T-helper 17 cell (primary cell): ENCODE measurements at places on chromosomes 12 and 14.

DNA sequence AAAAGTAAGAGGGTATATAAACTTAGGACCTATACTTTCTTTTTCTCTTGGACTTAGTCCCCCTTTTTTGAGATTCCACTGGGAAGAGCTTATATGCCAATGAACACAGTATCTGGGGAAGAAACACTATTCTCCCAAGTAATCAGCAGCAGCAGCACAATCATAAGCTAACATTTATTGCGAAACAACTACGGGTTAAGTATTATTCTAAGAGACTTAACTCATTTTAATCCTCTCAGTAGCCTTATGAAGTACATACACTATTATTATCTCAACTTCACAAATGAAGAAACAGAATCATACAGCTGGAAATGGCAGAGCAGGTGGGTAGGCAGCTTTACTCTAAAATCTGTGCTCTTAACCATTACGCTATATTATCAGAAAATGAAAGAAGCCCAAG lies 27.9 kb downstream of the BAZ2A start:
- H3K4me3 ChIP-seq = no peak overlapping the region
- H3K27me3 ChIP-seq = no peaks in the 10 kb centered on the region
- peaks cover 19% of the 10 kb centered on the region for H3K36me3 ChIP-seq
- H3K27ac ChIP-seq = peak overlapping the region; percentile 37
- peaks cover 9% of the 10 kb centered on the region for H3K4me1 ChIP-seq
- no peak for DNase-seq

- no peaks in the 10 kb centered on the region for H3K27me3 ChIP-seq
- no peaks in the 10 kb centered on the region for H3K4me1 ChIP-seq
- DNase-seq = no peak
- no peak overlapping the region for H3K27ac ChIP-seq
- H3K4me3 ChIP-seq = no peak overlapping the region
- H3K36me3 ChIP-seq = no peaks in the 10 kb centered on the region
These were observed 291.1 kb downstream of the DIO2 start for GRCh38 chr14:79920180-79920692.

GRCh38 chr14:104436047-104436591 lies 143.4 kb upstream of the C14orf180 start:
- peaks cover 4% of the 10 kb centered on the region for H3K27me3 ChIP-seq
- DNase-seq = no peak
- H3K36me3 ChIP-seq = no peaks in the 10 kb centered on the region
- H3K4me1 ChIP-seq = peaks cover 3% of the 10 kb centered on the region
- H3K27ac ChIP-seq = no peak overlapping the region

- no peaks in the 10 kb centered on the region for H3K36me3 ChIP-seq
- no peaks in the 10 kb centered on the region for H3K4me1 ChIP-seq
- peaks cover 46% of the 10 kb centered on the region for H3K27me3 ChIP-seq
- H3K27ac ChIP-seq = no peak overlapping the region
- H3K4me3 ChIP-seq = no peak overlapping the region
- DNase-seq = no peak
These were observed 73.7 kb downstream of the PRIMA1 start for GRCh38 chr14:93714605-93715004.

- no peaks in the 10 kb centered on the region for H3K4me1 ChIP-seq
- H3K27ac ChIP-seq = no peak overlapping the region
- no peaks in the 10 kb centered on the region for H3K27me3 ChIP-seq
- no peak for DNase-seq
- no peak overlapping the region for H3K4me3 ChIP-seq
- H3K36me3 ChIP-seq = peaks cover 2% of the 10 kb centered on the region
These were observed 434.6 kb upstream of the RGS6 start for GRCh38 chr14:71497645-71498086.

DNA sequence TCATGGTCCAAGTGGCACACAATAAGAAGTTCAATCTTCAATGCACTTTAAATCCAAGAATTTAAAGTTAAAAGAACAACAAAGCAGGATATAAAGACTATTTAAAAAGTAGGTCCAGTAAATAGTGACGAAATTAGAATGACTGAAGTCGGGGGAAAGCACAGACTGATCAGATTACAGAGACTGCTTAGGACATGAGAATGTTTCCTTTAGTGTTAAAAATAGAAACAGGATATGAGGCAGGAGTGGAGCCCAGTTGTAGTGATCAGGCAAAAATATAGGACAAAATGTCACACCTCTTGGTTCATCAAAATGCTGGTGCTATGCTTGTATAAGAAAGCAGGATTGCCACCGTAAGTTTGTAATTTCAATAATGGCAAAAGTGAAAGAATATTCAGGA lies 52.2 kb upstream of the CD163 start:
- H3K4me3 ChIP-seq = no peak overlapping the region
- H3K36me3 ChIP-seq = no peaks in the 10 kb centered on the region
- H3K27me3 ChIP-seq = peaks cover 35% of the 10 kb centered on the region
- H3K27ac ChIP-seq = no peak overlapping the region
- H3K4me1 ChIP-seq = peaks cover 3% of the 10 kb centered on the region

DNA sequence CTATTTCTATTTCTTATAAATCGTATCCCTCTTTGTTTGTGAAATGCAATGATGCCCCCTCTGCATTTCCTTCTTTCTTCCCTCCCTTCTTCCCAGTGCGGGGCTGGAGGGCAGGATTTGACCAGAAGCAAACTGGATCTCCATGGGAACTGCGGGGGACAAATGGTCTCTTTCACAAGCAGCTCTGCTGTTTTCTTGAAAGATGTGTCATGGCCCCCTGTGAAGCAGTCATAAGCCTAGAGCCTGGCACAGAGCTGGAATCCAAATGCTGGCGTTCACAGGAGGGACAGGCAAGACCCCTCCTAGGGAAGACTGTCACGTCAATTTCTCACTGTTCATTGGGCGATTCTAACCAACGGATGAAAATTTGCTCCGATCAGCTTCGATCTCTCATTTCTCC lies 203.5 kb upstream of the NOS1 start:
- H3K27ac ChIP-seq = no peak overlapping the region
- DNase-seq = no peak
- H3K36me3 ChIP-seq = no peaks in the 10 kb centered on the region
- H3K4me3 ChIP-seq = no peak overlapping the region
- H3K27me3 ChIP-seq = no peaks in the 10 kb centered on the region
- H3K4me1 ChIP-seq = no peaks in the 10 kb centered on the region

- peaks cover 8% of the 10 kb centered on the region for H3K27me3 ChIP-seq
- H3K27ac ChIP-seq = peak overlapping the region; percentile 59
- no peak for DNase-seq
These were observed 315.5 kb upstream of the OR4E1 start for GRCh38 chr14:21989090-21989489.

GRCh38 chr14:105502446-105503295 lies 11.6 kb downstream of the TEDC1 start:
- peaks cover 15% of the 10 kb centered on the region for H3K4me1 ChIP-seq
- peak overlapping the region; percentile 74 for H3K4me3 ChIP-seq
- H3K27ac ChIP-seq = peak overlapping the region; percentile 95
- H3K27me3 ChIP-seq = peaks cover 2% of the 10 kb centered on the region
- DNase-seq = peak; percentile 14

DNA sequence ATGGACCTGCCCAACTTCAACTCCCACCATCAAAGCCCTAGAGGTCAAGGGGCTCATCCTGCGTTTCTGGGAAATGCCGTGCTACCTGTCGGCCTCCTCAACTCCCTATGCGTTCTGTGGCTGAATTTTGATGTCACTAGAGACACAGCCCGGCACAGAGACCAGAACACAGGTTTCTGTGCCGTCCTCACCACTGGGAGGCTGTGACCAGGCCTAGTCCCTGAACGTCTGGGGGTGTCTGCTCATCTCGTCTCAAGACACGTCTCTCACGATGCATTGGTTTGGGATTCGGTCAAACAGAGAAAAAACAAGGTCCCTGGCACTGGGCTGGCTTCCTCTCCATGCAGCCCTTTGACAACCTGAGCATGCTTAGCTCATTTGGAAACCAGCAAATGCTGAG lies 33.5 kb downstream of the SLC15A4 start:
- peaks cover 4% of the 10 kb centered on the region for H3K36me3 ChIP-seq
- no peak overlapping the region for H3K27ac ChIP-seq
- H3K4me1 ChIP-seq = peaks cover 7% of the 10 kb centered on the region

GRCh38 chr12:49108958-49109404 lies 1.7 kb downstream of the LMBR1L start:
- no peak for DNase-seq
- H3K4me1 ChIP-seq = peaks cover 23% of the 10 kb centered on the region
- H3K27ac ChIP-seq = peak overlapping the region; percentile 99
- H3K36me3 ChIP-seq = peaks cover 6% of the 10 kb centered on the region

DNA sequence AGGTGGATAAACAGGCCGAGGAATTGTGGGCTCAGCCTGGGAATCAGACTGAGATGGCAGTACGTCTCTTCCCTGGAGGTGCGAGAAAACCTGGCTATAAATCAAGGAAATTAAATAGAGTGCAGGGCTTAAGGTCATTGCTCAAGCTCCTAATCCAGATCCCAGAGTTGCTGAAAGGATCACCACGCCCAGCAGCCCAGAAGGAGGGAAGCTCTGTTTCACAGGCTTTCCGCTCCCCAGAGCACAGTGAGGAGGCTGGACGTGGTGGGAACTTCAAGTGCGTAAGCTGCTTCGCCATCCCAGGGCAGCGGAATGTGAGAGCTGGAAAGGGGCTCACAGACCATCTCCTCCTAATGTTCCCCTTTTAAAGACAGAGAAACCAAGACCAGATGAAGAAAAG lies 651.6 kb upstream of the TBX3 start:
- H3K27me3 ChIP-seq = no peaks in the 10 kb centered on the region
- no peaks in the 10 kb centered on the region for H3K4me1 ChIP-seq
- H3K4me3 ChIP-seq = no peak overlapping the region
- no peak overlapping the region for H3K27ac ChIP-seq
- H3K36me3 ChIP-seq = no peaks in the 10 kb centered on the region
- DNase-seq = no peak

DNA sequence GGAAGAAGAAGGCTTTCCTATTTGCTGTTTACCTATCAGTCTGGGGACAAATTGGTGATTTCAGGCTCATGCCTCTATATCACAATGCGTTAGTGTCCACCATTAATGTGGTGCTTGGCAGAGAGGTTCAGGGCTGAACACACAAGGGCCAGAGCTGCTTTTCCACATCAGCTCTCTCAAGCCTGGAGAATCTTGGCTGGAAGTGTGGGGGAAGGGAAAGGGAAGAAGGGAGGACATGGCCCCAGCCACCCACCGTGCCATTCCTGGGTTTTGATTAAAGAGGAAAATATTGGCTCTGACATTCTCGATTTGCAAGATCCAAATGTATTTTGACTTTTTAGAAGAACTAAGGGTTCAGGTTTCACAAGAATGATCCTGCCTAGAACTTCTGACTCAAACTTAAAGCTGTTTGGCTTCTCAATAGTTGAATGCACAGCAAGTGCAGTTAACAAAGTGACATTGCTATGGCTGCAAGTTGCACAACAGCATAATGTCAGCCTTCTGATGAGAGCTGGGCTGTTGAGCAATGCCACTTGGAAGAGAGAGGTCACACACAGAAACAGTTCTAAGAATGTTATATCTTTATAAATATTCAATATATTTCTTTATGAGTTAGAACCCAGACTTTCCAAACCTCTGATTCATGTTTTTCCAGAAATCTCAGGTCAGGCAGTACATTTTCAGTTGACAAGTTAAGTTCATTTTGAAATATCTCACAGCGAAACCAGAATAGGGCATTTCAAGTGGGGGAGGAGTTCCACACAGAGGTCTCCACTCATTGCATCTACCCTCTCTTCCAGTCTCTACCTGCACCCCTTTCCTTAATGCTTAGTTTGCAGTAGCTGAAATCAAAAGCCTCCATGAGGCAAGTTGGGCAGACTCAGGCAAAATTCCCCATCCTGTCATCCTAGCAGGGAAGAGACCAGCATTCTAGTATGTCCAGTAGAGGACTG lies 25.3 kb downstream of the IGF1 start:
- no peak for DNase-seq
- peaks cover 7% of the 10 kb centered on the region for H3K27me3 ChIP-seq
- H3K27ac ChIP-seq = no peak overlapping the region
- no peak overlapping the region for H3K4me3 ChIP-seq
- no peaks in the 10 kb centered on the region for H3K4me1 ChIP-seq

GRCh38 chr14:103576371-103577024 lies 13.7 kb downstream of the COA8 start:
- peaks cover 2% of the 10 kb centered on the region for H3K36me3 ChIP-seq
- no peak overlapping the region for H3K27ac ChIP-seq
- H3K4me1 ChIP-seq = peaks cover 8% of the 10 kb centered on the region
- H3K4me3 ChIP-seq = no peak overlapping the region
- DNase-seq = no peak

GRCh38 chr14:49920935-49921334 lies 28.1 kb downstream of the ARF6 start:
- no peak overlapping the region for H3K27ac ChIP-seq
- no peak for DNase-seq
- H3K36me3 ChIP-seq = peaks cover 3% of the 10 kb centered on the region
- peaks cover 15% of the 10 kb centered on the region for H3K4me1 ChIP-seq

DNA sequence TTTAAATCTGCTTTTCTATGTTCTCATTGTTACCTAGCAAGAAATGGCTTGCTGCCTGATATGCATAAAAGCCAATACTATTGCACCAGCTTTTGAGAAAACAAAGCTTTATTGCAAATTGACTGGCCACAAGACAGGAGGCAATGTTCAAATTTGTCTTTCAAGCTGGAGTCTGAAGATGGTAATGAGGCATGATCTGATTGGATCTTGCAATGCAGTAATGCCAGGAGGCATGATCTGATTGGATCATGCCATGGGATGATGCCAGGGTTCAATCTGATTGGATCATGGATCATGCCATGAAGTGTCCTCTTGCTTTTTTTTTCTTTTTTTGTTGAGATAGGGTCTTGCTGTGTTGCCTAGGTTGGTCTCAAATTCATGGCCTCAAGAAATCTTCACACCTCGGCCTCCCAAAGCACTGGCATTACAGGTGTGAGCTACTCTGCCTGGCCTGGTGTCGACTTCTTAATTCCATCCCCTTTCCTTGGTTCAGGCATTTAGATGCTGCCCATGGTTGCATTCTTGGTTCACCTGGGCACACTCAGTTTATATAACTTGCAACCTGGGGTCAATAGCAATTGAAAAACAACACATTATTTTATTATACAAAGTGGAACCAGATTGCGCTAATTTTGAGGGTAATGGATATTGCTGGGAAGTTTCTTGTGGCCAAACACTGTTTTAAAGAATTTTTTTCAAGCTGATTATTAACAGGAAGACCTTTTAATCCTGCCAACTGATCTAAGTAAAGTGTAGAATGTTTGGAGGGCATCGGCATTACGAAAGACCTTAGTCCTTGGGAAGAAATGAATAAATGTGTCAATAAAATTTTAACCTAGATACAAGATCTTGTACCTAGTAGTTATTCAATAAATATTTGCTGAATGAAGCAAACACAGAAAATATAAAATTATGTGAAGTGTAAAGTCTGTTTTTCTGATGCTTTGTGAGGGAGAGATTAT lies 38.8 kb downstream of the HSD17B6 start:
- no peak for DNase-seq
- no peak overlapping the region for H3K4me3 ChIP-seq
- H3K4me1 ChIP-seq = no peaks in the 10 kb centered on the region
- H3K27ac ChIP-seq = no peak overlapping the region

DNA sequence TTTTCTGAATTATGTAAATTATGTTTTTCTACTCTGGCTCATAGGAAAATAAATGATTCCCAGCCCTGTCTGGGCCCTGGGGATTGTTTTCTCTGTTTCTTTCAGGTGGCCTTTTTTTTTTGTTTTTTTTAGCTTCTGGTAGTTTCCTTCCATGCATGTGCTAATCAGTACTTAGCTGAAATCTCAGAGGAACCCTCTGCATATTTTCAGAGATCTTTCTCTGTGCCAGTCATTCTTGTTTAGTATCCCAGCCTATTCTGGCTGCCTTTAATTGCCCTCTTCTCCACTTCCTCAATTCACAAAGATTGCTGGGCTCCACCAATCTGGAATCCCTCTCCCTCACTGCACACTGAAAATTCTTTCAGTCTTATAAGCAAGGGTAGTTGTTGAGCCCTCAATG lies 46.9 kb downstream of the CNOT2 start:
- no peaks in the 10 kb centered on the region for H3K27me3 ChIP-seq
- no peak for DNase-seq
- H3K36me3 ChIP-seq = peaks cover 6% of the 10 kb centered on the region
- H3K4me1 ChIP-seq = peaks cover 40% of the 10 kb centered on the region
- H3K4me3 ChIP-seq = no peak overlapping the region
